ENCODE measurements at places on chromosomes 11 and 22. TPM values are rescaled to one million over a fixed set of nuclear protein-coding genes. Genes with fewer than 3 reads are reported as not detected.

GRCh38 chr11:82606738-82607137 lies 126.9 kb downstream of the FAM181B start:
- H3K4me1 ChIP-seq, result no peaks in the 10 kb centered on the region
- no peaks in the 10 kb centered on the region for H3K27me3 ChIP-seq
- H3K36me3 ChIP-seq, result no peaks in the 10 kb centered on the region

DNA sequence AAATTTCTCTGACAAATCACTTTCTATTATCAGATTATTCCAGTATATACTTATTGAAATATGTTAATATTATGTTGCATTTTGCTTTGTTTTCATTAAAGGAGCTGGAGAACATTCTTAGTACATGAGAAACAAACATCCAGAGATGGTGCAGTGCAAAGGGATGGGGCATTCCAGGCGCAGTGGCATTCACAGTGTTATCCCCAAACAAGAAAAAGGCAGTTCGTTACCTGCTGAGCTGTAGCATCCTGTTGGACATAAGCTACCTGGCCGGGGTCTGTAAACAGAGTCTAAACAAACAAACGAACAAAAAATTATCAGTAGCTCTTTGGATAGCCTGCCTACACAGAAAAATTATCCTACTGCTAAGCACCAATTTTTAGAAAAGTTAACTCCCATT lies 47.4 kb downstream of the PRDM10 start:
- H3K4me3 ChIP-seq, result no peak overlapping the region
- no peak overlapping the region for H3K27ac ChIP-seq
- H3K4me1 ChIP-seq, result no peaks in the 10 kb centered on the region
- DNase-seq, result no peak

- H3K4me3 ChIP-seq, result no peak overlapping the region
- no peaks in the 10 kb centered on the region for H3K27me3 ChIP-seq
- no peak for DNase-seq
- peaks cover 32% of the 10 kb centered on the region for H3K4me1 ChIP-seq
Observed at GRCh38 chr22:21587803-21588611, 20.5 kb downstream of the UBE2L3 start.

The PLA2G3 gene
- not detected for total RNA-seq
